T-helper 17 cell (primary cell): ENCODE measurements at places on chromosomes 3 and 15.
A peak's percentile ranks its signal among the peaks of the same experiment; 100 is the strongest.

DNA sequence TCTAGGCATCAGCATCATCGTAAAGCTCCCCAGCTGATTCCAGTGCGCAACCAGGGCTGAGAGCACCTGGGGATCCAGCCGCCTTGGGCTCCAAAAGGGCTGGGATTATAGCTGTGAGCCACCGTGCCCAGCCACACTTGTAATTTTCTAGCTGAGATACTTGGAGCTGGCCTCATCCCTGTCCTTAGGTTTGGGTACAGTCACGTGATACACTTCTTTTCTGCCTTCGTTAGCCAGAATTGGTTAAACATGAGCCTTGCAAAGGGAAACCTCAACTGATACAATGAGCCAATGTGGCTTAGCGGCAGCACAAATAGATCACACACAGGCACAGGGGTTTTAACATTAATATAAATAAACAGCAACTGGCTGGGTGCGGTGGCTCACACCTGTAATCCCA is 69.8 kb upstream of the GCNT3 start:
- DNase-seq = no peak

GRCh38 chr15:52464478-52464877 is 64.2 kb downstream of the MYO5A start:
- DNase-seq = no peak

DNA sequence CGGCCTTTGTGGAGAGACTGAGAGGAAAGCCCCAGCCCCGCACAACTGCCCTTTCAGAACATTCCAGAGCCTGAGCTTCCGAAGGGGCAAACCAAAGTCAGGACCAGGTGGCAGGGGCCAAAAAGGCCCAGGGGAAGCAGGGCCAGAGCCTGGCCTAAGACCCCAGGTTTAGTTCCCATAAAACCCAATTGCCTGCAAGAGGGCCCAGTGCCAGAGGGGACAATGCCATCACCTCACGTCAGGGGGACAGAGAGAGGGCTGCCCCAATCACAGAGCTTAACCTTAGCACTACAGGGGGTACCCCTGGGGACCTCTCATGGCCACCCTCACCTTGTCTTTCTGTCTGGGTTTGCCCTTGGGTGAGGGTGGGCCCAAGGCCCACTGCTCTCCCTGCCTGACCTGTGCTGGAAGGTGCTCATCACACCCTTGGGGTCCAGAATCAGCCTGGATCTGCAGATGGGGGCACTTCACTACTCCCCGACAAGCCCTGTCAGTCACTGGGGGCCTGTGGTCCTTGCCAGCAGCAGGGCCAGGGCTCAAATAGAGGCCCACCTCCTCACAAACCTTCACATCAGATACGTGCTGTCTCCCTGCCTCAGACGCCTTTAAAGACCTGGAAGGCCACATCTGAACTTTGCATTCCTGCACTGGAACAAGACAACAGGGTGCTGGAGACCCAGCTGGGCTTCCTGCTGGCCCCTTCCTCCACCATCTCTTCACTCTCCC is 3.8 kb downstream of the CALML4 start:
- no peak for DNase-seq

DNA sequence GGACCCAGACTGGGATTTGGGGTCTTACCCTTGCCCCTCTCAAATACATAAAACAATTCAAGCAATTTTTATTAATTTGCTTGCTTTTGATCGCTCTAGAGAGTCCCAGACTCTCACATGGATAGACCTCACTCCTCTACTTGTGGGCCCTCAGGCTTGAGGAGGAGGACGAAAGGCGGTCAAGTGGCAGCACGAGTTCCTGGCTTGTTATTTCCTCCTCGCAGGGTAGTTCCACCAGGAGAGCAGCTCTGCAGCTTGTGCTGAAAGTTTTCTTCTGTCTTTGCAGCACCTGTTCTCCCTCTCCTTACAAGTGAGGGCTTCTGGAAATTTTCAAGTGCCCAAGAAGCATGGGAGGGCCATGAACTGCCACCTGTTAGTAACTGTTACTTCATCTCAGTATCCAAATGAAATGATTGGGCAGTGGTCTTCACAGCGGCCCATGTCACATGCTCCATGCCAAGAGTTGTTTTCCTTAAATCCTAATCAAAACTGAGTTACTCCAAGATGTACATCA is 22.7 kb downstream of the ABI3BP start:
- DNase-seq = no peak

GRCh38 chr15:88450125-88450798 is 16.9 kb downstream of the MRPL46 start:
- DNase-seq = peak; percentile 19

DNA sequence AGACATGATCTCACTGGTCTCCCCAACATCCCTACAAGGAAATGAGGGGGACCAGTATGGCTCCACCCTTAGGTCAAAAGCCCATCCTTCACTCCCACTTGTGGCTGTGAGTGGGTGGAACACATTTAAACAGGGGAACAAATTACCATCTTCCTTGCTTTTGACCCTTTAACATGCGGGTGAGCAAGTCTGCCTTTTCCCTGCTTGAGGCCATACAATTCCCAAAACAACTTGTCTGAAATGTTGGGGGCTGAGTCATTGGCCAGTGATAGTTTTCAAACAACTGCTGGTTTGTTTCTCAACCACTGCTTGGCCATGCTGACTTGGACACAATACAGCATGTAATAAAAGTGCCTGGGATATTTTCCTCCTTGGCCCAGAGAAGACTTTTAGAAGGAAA is 39.6 kb downstream of the COL8A1 start:
- no peak for DNase-seq

DNA sequence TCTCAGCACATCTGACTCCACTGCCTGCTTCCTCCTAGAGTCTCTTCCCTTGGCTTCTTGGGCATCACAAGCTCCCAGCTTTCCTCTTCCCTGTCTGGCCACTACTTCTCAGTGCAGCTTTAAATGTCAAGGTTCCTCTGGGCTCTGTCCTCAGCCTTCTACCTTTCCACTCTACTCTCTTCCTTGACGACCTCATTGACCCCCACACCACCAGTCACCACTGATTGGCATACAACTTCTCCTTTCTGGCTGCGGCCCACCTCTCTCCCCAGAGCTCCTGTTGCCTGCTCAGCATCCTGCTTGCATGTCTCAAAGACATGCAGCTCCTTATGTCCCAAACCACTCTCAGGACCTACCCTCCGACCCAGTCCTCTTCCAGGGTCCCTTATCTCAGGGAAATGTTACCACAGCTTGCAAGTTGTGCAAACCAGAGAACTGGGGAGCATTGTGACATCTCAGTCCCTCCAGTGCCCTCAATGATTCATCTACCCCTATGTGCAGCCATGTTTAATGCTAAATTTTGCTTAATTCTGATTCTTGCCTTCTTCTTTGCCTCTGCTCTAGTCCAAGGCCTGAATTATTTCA is 49.9 kb downstream of the TRPM1 start:
- no peak for DNase-seq

DNA sequence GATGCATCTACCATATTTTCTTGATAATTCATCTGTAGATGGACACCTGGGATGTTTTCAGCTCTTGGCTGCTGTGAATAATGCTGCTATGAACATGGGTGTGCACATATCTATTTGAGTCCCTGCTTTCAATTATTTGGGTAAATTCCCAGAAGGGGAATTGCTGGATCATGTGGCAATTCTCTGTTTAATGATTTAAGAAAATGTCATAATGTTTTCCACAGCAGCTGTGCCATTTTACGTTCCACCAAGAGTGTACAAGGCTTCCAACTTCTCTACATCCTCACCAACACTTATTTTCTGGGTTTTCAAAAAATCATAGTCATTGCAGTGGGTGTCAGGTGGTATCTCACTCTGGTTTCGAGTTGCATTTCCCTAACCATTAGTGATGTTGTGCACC is 64.4 kb downstream of the NSMCE3 start:
- DNase-seq = no peak

- no peak for DNase-seq
Measured at GRCh38 chr3:71103430-71103921, 480.1 kb downstream of the FOXP1 start.

GRCh38 chr3:125054449-125055329 is 1.1 kb downstream of the HEG1 start:
- DNase-seq = no peak

- no peak for DNase-seq
Measured at GRCh38 chr3:119308355-119308754, 14.2 kb downstream of the ARHGAP31 start.

DNA sequence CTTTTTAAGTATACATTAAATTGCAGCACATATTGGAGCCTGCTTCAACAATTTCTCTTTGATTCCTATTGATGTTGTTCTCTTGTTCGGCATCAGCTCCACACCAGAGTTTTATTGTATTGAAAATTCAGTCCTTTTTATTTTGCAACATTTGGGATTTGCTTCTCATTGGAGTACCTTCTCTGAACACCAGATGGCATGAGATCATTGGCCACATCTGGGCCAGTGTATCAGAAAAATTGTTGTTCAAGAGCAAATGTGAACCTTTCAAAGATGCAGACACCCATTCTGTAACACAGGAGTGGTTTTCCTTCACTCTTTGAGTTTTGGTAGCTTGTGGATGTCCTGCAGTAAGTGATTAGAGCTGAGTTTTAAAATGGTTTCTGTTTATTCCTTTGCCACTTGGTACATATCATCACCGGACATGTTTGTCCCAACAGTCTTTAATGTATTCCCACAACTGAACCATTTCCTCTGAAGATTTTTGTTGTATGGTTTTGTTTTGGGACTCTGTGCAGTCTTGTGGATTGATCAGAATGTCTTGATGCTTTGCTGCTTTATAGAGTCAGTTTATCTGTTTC is 96.1 kb downstream of the MCTP2 start:
- DNase-seq = no peak

DNA sequence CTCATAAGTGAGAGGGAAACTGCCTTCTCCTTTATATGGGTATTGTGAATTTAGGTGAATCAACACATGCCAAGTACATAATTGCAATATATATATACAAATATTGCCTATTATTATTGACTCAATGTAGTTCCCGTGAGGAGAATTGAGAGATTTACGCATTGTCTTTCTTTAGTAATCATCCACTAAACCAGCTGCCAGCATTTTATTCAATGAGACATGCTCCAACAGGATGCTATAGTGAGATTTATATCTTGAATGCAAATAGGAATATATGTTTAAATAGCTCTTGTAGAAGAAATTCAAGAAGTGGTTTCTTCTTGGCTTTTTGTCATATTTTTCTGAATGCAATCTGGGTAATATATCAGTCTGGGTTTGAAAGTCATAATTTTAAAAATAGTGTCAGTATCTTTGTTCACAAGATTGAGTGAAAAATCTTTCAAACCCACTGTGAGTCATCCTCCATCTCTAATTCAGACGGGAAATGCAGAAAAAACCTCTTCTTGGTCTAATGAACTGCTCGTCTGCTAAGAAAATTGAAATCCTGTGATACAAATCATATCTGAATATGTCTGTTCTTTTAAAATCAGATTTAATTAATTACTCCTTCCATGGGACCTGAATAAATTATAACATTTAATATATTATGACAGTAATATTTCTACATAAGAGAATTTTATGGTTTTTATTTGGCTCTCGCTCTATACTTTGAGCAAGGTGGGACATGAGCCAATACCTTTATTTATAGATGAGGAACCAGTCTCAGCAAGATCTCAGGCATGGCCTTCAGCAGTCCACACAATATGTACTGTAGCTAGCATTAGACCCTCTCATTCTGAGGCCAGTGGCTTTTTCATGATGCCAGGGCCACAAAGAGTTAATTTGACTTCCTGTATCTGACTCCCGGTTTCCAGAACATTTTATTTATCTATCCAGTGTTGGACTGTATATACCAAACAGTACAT is 516.0 kb downstream of the GABRG3 start:
- DNase-seq = no peak

- no peak for DNase-seq
Measured at GRCh38 chr15:52124270-52124880, 11.8 kb upstream of the BCL2L10 start.

- DNase-seq = no peak
Measured at GRCh38 chr3:107752202-107752990, 229.6 kb downstream of the BBX start.

DNA sequence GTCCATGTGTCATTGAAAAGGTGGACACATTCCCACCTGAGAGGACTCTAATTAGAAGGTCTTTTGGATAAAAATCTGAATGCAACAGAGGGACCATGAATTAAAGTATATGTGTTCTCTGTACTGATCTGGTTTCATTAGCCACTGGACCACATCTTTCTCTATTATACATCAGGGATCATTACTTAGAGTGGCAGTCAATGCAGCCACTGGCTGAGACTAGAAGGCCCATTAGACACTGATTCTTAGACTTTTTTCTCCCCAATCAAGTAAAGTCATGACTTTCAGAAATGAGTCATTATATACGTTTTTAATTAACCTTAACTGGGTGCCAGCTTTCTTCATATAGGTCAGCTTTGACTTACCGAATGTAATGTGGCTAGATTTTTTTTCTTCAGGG is 550.8 kb upstream of the CFAP20DC start:
- no peak for DNase-seq

- no peak for DNase-seq
Measured at GRCh38 chr3:104734627-104735026, 632.1 kb upstream of the ALCAM start.

- no peak for DNase-seq
Measured at GRCh38 chr3:192080336-192080735, 619.4 kb downstream of the PYDC2 start.

- no peak for DNase-seq
Measured at GRCh38 chr3:184261854-184262763, 756 bp upstream of the CAMK2N2 start.

DNA sequence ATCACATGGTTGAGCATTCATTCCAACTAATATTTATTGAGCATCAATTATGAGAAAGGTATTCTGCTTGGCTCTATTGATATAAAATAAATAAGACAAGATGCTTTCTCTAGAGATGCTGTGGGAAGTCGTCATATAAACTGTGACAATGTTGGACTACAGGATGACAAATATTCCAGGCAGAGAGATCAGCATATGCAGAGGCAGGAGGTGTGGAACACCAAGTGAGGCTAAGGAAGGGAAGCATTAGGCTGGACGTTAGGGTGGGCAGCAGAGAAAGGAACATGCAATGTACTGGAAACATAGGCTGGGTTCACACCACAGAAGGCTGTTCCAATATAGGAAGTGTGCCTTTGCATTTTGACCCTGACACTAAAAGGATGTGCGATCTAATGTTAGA is 38.6 kb downstream of the CD200 start:
- DNase-seq = no peak

- no peak for DNase-seq
Measured at GRCh38 chr15:70112074-70112395, 14.3 kb upstream of the TLE3 start.

DNA sequence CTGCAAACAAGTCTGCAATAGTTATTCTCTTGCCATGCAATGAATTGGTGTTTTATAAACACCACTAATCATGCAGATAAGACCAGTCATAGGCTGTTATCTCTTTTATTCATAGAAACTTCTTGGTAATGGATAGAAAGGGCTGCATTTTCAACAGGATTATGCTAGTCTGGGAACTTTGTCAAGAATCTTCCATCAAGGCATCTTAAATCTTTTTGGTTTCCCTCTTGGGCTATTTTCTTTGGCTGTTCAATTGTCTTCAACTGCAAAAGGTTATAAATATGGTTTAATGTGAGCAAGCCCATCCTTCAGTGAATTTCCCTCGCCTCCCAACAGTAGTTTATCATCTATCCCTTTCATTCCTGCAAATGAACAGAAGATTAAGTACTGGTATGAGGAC is 59.0 kb upstream of the MINAR1 start:
- no peak for DNase-seq
